T-cell (primary cell): ENCODE measurements at places on chromosomes 2 and 18. TPM values are rescaled to one million over a fixed set of nuclear protein-coding genes. Genes with fewer than 3 reads are reported as not detected.

Gene MARCHF4
- not detected for total RNA-seq

Gene PCARE
- total RNA-seq: not detected

Gene NT5DC4
- total RNA-seq: not detected

Gene PLB1
- 1.6 TPM for total RNA-seq

Gene EMILIN1
- 0.28 TPM for total RNA-seq

Gene C2orf72
- total RNA-seq: not detected

Gene CLIP4
- total RNA-seq: 43.3 TPM

Gene EPB41L3
- 3.8 TPM for total RNA-seq

Gene TEX44
- not detected for total RNA-seq

DNA sequence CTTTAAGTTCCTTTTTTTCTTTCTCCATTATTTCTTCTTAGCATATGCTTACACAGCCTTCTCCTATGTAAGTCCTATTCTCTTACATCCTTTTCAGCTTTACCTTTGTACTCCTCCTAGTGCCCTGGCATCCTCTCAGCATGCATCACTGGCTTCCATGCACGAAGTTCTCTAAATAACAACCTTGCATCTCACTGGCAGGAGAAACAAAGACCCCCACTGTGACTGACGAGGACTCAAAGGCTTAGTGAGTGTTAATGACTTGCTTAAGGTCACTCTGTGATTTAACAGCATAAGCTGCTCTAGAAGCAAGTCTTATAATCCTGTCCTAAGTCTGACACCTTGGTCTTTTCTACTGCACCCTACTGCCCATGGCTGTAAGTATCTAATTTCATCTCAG lies 1236.0 kb upstream of the CELF4 start:
- H3K27ac ChIP-seq: no peak overlapping the region
- H3K4me3 ChIP-seq: no peak overlapping the region
- H3K27me3 ChIP-seq: no peaks in the 10 kb centered on the region
- DNase-seq: no peak

GRCh38 chr2:45965871-45966498 lies 314.5 kb downstream of the PRKCE start:
- DNase-seq: no peak
- peaks cover 3% of the 10 kb centered on the region for H3K27me3 ChIP-seq
- H3K4me3 ChIP-seq: no peak overlapping the region
- H3K4me1 ChIP-seq: peaks cover 9% of the 10 kb centered on the region
- no peaks in the 10 kb centered on the region for H3K36me3 ChIP-seq
- no peak overlapping the region for H3K27ac ChIP-seq

GRCh38 chr18:10453806-10454680 lies at the start of gene APCDD1:
TSS of gene APCDD1 (plus strand) at chr18:10454635. CDS start at chr18:10454982, 347 bp downstream.
- H3K4me1 ChIP-seq: peaks cover 4% of the 10 kb centered on the region
- H3K27me3 ChIP-seq: peaks cover 6% of the 10 kb centered on the region
- no peak within 1 kb of the TSS for H3K27ac ChIP-seq
- peak within 1 kb of the TSS; percentile 61 for H3K4me3 ChIP-seq
- no peak for DNase-seq

DNA sequence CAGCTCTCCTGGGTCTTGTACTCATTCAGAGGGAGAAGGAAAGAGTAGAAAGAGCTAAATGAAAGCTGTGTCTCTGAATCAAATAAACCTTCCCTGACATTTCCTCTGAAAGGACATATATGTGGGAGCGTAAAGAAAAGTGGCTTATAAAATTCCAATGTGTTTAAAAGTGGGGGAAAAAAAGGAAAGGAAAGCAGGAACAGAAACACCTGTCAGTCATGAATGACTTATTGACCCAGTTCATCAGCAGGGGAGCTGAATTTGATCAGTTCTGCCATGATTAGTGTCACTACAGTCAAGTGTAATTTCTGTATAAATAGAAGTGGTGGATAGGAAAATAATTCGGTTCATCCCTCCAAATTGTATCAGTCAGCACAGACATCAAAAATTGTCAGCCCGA lies 382.5 kb downstream of the ERBB4 start:
- H3K4me3 ChIP-seq: no peak overlapping the region
- H3K27me3 ChIP-seq: no peaks in the 10 kb centered on the region
- DNase-seq: no peak
- no peak overlapping the region for H3K27ac ChIP-seq
- H3K36me3 ChIP-seq: no peaks in the 10 kb centered on the region
- H3K4me1 ChIP-seq: no peaks in the 10 kb centered on the region

- H3K4me1 ChIP-seq: no peaks in the 10 kb centered on the region
- DNase-seq: no peak
- no peaks in the 10 kb centered on the region for H3K27me3 ChIP-seq
- no peak overlapping the region for H3K4me3 ChIP-seq
- no peaks in the 10 kb centered on the region for H3K36me3 ChIP-seq
Measured at GRCh38 chr2:182167882-182168281, 182.2 kb downstream of the PPP1R1C start.

- no peaks in the 10 kb centered on the region for H3K36me3 ChIP-seq
- no peak for DNase-seq
- H3K27ac ChIP-seq: no peak overlapping the region
Measured at GRCh38 chr2:4674007-4674406, 970.6 kb downstream of the DCDC2C start.

DNA sequence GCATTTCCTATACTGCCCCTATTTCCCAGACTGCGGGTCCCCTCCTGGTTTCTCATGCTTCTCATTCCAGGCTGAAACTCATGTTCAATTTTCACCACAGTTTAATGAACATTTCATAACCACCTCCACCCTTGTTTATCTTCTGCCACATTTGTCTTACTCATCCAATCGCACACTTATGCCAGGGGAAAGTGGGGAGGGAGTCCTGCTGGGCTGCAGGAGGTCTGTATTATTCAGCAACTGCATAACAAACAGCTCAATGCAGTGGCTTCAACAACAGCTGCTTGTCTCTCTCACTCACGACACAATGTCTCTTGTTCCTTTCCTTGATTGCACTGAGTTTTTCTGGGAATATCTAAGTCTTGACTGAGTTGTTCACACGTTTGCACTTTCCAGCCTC lies 106.0 kb downstream of the ZNF519 start:
- H3K27ac ChIP-seq: no peak overlapping the region
- H3K27me3 ChIP-seq: no peaks in the 10 kb centered on the region
- DNase-seq: no peak
- no peaks in the 10 kb centered on the region for H3K36me3 ChIP-seq

- no peak overlapping the region for H3K27ac ChIP-seq
- no peak overlapping the region for H3K4me3 ChIP-seq
- DNase-seq: no peak
- H3K27me3 ChIP-seq: no peaks in the 10 kb centered on the region
- peaks cover 11% of the 10 kb centered on the region for H3K4me1 ChIP-seq
Measured at GRCh38 chr2:96918092-96918753, 48.3 kb upstream of the SEMA4C start.

- H3K4me1 ChIP-seq: peaks cover 22% of the 10 kb centered on the region
- H3K36me3 ChIP-seq: no peaks in the 10 kb centered on the region
- no peak overlapping the region for H3K27ac ChIP-seq
- no peaks in the 10 kb centered on the region for H3K27me3 ChIP-seq
Measured at GRCh38 chr2:168448980-168449379, 7.1 kb upstream of the CERS6 start.

DNA sequence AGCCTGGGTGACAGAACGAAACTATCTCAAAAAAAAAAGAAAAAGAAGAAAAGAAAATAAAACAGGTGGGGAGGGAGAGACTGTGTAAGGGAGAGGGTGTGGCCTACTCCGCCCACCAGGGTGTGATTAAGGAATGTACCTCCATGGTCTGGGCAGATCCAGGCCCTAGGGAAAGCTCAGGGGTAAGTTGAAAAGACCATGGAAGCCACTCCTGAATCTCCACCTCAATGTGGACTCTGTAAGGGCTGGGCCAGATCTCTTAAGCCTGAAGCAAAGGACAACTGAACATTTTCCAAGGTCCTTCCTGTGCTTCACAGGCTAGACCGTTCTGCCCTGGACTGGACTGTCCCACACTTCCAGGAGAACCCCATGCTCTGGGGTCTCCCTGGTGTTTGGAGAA lies 9.7 kb upstream of the ATG16L1 start:
- no peak for DNase-seq
- peaks cover 55% of the 10 kb centered on the region for H3K4me1 ChIP-seq
- H3K36me3 ChIP-seq: no peaks in the 10 kb centered on the region
- no peak overlapping the region for H3K27ac ChIP-seq

DNA sequence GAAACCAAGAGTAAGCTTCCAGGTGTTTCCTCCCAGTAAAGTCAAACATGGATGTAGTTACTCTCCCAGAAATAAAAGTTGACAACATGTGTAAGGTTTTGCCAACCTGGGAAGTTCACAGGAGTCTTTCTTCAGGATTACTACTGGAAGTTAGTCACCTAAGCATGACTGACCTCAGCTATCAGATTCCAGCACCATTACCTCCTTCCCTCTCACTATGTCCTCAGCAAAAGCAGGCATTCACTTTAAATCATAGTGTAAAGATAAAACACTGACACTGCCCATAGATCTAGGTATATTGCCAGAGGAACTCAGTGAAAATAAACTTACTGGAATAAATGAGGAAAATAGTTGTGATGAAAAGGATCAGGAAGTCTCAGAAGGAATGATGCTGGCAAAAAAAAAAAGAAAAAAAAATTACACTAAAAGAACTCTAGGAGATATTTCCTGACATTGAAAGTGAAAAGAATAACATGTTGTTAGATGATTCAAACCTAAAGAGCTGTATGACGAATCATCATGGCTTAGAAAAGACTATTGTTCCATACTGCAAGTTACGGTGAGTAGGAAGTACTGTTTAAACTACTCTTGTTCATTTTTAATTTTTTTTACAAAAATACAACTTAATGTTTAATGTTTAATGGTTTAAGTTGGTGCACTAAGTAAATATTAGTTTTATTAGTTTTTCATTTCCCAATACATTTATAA lies 484.5 kb upstream of the ZNF804A start:
- no peaks in the 10 kb centered on the region for H3K36me3 ChIP-seq
- H3K4me1 ChIP-seq: no peaks in the 10 kb centered on the region
- H3K27ac ChIP-seq: no peak overlapping the region
- H3K27me3 ChIP-seq: no peaks in the 10 kb centered on the region
- DNase-seq: no peak

DNA sequence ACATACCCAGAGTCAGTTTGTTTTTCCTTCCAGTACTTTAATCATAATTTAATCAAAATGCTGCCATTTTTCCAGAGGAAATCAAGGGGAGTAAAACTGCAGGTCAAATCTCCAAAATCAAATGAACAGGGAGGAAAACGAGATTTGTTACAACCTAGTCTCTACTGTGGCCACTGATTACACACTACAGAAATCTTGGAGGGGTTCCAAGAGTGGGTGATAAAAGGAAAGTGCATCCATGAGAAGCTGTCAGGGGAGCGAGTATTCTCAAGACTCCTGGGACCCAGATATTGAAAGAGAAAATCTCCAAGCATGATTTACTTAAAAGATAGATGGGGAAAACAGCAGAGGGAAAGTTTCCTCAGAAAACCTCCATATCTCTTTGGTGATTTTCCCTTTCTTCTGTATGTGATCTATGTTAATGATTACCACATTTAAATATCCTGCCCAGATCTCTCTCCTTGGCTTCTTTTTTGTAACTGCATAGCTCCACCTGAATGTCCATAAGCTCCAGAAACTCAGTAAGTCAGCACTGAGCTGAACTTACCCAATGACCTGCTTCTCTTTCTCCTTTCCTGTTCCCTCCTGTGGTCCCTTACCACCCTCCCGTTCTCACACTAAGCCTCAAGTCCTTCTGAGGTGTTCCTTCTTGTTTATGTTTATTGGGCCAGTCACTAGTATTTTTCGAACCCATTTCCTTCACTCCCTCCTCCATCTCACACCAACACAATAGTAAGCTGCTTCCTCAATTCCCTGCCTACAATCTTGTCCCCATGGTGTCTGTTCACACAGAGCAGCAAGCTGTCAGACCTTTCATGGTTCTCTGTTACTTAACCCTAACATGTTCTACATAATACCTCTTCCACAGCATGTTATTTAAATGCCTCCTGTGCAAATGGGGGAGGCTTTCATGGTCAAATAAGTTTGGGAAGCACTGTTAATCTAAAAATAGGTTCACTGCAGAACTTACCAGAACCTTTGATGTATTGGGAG lies 73.9 kb upstream of the TWSG1 start:
- peaks cover 25% of the 10 kb centered on the region for H3K36me3 ChIP-seq
- no peak for DNase-seq
- H3K4me1 ChIP-seq: no peaks in the 10 kb centered on the region
- no peaks in the 10 kb centered on the region for H3K27me3 ChIP-seq
- no peak overlapping the region for H3K4me3 ChIP-seq
